ENCODE measurements at places on chromosomes 7 and 10. TPM values are rescaled to one million over a fixed set of nuclear protein-coding genes. Genes with fewer than 3 reads are reported as not detected.

CFAP70 gene
- total RNA-seq: 1.4 TPM

CALY gene
- not detected for total RNA-seq

GIMAP5 gene
- total RNA-seq: 6.6 TPM

TAC1 gene
- not detected for total RNA-seq

SFRP4 gene
- 15.0 TPM for total RNA-seq

TAS2R60 gene
- total RNA-seq: not detected

CFTR gene
- total RNA-seq: 0.19 TPM

RELN gene
- 0.57 TPM for total RNA-seq

PPP1R9A gene
- total RNA-seq: 42.8 TPM

MYL7 gene
- total RNA-seq: 2,493 TPM

ATG9B gene
- total RNA-seq: 0.13 TPM

GLUD1 gene
- total RNA-seq: 118 TPM

DNA sequence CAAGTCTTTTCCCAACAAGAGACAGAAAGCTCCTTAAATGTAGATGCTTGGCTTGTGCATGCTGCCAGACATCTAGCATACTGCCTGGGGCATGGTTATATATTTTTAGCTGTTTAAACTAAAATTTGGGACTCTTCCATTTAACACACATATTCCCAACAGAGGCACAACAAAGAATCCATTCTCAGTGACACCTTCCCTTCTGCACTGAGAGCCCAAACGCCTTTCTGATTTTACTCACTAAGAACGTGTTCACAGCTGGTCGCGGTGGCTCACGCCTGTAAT lies 49.9 kb downstream of the CPVL start:
- no peak for DNase-seq

DNA sequence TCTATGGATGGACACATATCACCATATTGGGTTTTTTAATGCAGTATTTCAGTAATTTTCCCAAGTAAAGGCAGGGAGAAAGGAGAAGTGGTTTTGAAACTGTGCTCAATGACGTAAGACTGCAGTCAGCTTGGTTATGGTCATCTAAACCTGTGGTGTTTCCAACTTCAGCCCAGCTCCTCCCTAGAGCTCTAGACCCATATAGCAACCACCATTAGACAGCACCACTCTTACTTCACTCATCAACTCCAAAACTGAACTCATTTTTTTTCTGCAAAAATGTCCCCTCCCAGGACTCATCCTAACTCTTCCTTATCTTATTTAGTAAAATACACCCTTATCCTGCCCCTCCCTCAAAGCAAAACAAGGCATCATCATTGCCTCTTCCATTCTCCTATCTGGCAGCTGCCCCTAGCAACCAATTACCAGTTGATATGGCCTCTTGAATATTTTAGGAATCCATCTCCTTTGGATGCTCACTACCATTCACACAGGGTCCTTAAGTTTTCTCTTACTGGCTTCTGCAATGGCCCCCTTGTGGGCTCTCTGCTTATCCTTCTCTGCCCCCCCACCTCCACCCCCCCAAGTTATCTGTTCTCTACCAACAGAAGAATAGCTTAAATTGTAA lies 1.5 kb upstream of the RALA start:
- no peak for DNase-seq

DNA sequence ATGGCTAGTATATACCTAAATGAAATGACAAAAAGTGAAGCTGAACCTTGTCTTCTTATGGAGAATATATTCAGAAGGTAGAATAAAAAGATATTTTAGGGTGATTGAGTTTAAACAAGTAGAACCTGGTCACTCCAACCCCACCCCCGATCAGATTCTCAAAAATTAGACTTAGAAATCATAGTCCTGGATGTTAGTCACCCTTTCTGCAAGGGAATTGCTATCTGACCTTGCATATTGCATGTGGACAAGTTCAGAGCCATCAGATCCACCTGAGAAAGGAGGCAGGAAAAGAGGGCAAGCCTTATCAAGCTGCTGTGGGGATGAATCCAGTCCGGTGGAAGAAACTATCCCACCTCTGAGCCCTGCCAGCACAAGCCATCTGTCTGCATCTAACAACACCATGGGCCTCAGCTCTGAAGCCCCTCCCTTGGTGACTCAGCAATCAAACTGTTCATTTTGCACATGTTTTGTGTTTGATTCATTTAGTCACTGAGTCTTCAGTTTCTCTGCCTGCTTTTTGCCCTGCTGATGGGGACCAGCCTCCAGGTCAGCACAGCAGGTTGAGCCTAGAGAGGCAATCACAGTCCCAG lies 727.3 kb downstream of the AUTS2 start:
- DNase-seq: no peak

GRCh38 chr7:25846722-25847121 lies 305.3 kb upstream of the NFE2L3 start:
- no peak for DNase-seq

DNA sequence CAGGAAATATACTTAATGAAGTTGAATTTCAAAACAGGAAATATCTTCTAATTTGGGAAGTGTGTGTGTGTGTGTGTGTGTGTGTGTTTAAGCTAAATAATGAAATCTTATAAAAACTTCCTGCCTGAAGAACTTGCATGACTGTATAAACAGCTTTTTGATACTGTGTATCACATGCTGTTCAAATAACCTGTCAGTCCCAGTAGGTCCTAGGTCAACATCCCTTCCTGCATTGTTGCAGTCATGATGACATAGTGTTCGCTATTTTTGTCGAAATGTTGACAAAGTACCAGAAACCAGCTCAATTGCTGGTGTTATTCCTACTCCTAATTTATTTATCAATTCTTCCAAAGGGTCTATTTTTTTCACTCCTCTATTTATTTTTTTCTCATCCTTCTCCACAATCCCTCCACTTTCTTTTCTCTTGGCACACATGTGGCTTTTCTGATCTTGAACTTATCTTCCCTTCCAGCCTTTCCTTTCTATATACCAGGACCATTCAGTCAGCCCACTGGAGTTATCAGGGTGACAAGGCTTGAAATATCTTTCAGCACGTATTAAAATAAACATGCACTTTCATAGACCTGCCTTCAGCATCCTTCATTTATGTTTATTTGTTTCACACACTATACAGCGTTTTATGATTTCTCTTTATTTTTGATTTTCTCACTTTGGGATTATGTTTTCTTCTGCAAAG lies 115.8 kb downstream of the PLXDC2 start:
- DNase-seq: no peak

- no peak for DNase-seq
These were observed 96.2 kb downstream of the APBB1IP start for GRCh38 chr10:26534384-26534783.

DNA sequence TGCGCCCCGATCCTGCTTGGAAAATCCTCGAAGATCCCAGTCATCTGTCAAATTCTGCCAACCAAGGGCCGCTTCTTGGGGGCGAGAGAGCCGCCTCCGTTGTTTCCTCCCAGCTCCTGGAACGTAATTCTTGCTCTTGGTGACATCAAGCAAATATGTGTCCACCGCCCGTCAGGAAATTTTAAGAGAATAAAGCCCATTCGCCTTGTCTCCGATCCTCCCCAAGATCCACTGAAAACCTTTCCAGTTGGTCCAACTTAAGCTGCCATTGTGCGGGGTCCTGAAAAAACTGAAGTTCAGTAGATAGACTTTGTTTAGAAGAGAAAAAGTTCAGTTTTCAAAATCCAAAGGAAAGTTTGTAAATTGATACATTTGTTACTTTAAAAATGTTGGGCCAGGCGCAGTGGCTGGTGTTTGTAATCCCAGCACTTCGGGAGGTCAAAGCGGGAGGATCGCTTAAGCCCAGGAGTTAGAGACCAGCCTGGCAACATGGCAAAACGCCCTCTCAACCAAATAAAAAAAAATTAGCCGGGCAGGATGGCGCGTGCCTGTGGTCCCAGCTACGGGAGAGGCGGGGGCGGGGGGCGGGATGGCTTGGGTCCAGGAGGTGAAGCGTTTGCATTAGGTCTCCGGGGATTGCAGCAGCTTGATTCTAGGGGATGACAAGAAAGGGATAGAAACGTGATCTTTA lies 1.0 kb upstream of the ZNF800 start:
- DNase-seq: no peak

- no peak for DNase-seq
These were observed 84.7 kb downstream of the DLG5 start for GRCh38 chr10:77841711-77842375.

GRCh38 chr10:91123261-91123660 lies 97.2 kb upstream of the PCGF5 start:
- DNase-seq: no peak

DNA sequence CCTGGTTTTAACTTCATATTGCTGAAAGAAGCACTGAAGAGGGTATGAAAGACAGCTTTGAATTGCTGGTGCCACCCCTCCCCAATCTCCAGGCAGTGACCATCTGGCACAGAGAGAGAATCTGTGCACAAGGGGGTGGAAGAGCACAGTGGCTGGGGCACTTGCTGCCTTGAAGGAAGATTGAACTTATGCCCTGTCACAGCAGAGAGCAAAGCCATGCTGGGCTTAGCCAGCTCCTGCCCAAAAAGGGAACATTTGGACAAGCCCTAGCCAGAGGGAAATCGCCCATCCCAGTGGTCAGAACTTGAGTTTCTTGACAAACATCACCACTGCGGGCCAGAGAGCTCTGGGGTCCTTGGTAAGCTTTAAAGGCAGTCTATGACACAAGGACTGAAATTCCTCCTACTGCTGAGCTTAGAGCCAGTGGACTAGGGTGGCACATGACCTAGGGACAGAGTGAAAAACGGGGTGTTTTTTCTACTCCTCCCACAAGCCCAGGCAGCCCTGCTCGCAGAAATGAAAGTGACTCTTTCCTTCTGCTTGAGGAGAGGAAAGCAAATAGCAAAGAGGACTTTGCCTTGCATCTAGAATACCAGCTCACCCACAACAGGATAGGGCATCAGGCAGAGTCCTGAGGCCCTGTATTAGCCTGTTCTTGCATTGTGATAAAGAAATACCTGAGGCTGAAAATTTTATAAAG lies 257.2 kb downstream of the CTNNA3 start:
- peak; percentile 75 for DNase-seq

- no peak for DNase-seq
These were observed 207.7 kb upstream of the AHR start for GRCh38 chr7:17090751-17091150.

DNA sequence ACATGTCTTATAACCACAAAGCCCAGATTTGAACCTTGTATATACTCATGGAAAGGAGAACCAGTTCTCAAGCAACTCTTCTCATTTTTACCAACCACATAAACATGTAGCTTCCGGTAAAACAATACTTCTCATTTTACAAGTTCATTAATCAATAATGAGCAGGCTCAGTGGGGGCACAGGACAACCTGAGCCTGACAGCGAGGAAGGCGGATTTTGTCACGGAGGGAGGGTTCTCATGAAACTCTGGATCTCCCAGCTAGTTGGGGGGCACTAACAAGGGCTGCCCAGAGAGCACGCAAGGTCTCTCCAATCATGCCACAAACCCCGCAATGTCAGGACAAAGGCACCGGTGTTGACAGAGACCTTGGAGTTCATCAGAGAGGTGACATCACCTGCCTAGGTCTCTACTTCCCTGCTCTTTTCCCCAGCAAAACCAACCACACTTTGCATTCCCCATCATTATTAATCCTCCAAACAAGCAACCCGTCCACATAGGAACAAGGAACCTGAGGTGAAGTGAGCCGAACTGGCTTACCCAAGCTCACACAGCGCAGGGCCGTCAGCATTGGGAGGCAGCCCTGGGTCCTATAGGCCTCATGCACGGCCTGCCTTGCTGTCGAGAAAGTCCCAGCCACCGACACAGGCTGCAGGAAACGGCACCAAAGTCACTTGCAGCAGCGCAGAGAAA lies 192.1 kb upstream of the KLF14 start:
- DNase-seq: no peak

DNA sequence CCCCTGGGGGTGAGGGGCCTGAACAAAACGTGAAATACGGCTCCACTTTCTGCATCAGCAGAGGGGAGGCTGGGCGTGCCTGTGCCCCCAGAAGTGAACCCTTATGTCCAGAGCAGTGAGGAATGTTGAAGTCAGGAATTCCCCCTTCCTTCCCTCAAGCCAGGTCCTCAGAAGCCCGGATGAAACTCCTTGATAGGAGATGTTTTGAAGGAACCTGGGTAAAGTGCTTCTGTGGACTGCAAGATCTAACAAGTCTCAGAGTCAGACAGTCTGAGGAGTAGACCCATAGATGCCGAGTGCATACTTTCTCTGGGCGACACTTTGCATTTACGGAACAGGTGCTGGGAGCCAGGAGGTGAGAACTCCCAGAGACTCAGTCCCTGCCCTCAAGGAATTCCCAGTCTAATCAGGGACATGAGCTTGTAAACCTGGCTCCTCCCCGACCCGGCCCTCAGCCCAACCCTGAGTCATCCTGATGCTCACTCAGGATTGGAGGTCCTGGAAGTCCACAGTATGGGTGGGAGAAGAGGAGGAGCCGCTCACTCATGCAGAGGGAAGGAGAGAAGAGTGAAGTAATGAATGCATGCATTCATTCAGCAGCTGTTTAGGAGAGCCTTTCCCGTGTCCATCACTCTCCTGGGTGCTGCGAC lies 179.5 kb upstream of the ITGB1 start:
- DNase-seq: no peak

DNA sequence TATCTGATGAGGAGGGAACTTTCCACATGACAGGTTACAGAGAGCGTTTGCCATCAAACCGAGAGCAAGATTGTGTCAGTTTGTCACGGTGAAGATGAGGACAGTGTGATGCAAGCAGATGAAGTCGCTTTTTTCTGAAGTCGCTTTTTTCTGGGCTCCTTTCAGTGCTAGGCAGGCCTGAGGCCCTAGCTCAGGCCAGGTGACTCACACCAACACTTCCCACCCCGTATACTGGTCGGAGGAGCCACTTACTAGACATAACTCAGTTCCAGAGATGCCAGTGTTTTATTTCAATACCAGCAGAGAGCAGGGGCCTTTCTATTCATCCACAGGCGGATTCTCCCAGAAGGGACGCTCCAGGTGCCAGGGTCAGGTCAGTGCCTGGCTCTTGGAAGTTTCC lies 58.9 kb downstream of the SFMBT2 start:
- no peak for DNase-seq

GRCh38 chr7:86328801-86329433 lies 314.8 kb upstream of the GRM3 start:
- no peak for DNase-seq

DNA sequence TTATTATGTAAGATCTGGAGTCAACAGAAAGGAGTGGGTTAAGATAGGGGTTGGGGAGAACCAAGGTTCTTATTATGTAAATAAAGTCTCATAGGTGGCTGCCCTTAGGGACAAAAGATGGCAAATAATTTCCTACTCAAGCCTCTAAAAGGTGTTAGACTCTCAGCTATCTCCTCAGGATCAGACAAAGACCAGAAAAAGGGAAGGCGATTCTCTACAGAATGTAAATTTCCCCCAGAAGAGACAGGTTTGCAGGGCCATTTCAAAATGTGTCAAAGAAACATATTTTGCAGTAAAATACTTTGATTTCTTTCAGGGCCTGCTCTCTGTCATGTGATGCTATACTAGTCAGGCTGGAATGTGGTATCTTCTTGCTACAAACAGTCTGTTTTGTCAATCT lies 80.3 kb downstream of the MICU1 start:
- DNase-seq: no peak

- no peak for DNase-seq
These were observed 1.8 kb upstream of the ACTR3C start for GRCh38 chr7:150325110-150325611.

- no peak for DNase-seq
These were observed 148.2 kb downstream of the KCND2 start for GRCh38 chr7:120421151-120421651.

Measured in cardiac septum (tissue), 1 donor.